Chondrocyte (in vitro differentiated cells): ENCODE measurements at places on chromosomes 6 and 20.

- DNase-seq: no peak
Measured at GRCh38 chr6:150966786-150967185, 101.3 kb downstream of the MTHFD1L start.

DNA sequence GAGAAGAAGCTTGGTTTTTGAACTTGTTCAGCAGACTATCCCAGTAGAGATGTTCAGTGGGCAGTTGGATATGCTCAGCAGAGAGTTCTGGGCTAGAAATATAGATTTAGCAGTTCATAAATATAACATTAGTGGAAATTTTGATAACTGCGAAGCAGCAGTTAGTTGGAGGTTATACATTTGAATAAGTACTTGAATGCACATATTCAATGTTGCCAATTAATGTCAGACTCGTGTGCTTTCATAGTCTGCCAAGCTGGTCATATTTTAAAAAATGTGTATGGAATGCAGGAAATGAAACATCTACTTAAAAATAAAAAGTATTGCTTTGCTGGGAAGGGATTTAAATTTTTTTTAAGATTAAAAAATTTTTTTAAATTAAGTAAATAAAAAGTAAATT lies 92.5 kb upstream of the E2F3 start:
- DNase-seq: no peak

GRCh38 chr6:105594821-105595220 lies 191.9 kb upstream of the PREP start:
- DNase-seq: no peak

DNA sequence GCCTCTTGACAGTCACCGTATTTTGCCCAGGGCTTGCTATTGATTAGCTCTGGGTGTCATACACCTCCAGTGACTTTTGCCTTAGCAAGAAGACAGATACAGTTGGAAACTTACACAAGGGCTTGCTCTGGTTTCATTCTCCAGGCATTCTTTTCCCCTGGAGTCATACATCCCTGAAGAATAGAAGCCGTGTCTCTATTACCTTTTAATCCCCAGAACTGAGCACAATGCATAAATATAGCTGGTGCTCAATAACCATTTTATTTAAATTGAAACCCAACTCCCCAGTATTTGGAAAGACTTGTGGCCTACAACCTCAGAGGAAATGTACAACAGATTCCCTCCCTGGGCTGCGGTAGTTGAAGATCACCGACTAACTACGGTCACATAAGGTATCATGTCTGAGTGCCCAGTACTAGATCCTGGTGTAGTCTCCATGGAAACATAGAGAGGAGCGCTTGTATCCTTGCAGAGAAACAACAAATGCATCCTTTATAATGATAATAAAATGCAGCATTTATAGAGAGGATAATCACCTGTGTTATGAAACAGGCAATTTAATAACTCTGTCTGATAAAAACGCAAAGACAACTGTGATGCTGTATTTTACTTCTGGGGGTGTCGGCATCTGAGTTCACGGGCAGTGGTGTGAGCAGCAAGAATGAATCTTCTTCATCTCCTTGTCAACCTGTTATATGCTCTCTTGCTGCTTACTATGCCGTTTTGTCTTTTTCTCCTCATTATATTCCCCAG lies 401.2 kb upstream of the AGPAT4 start:
- no peak for DNase-seq

GRCh38 chr6:45816674-45817297 lies 198.9 kb downstream of the CLIC5 start:
- DNase-seq: no peak

GRCh38 chr6:84546427-84546914 lies 217.9 kb downstream of the TBX18 start:
- DNase-seq: no peak

DNA sequence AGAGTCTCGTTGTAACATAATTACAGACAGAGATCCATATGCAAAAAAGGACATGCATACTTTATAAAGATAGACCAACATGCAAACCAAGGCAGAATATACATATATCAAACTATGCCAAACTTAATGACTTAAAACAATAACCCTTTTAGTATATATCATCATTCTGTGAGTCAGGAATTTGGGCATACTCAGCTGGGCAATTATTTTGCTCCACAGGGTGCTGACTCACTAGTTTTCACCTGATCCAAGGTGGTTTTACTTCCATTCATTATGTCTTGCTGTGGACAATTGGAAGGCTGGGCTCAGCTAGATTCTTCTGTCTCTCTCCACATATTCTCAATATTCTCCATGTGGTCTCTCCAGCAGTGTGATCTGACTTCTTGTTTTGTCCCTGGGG lies 41.2 kb upstream of the RNF146 start:
- DNase-seq: no peak

- no peak for DNase-seq
Measured at GRCh38 chr20:10171864-10172751, 46.5 kb upstream of the SNAP25 start.

DNA sequence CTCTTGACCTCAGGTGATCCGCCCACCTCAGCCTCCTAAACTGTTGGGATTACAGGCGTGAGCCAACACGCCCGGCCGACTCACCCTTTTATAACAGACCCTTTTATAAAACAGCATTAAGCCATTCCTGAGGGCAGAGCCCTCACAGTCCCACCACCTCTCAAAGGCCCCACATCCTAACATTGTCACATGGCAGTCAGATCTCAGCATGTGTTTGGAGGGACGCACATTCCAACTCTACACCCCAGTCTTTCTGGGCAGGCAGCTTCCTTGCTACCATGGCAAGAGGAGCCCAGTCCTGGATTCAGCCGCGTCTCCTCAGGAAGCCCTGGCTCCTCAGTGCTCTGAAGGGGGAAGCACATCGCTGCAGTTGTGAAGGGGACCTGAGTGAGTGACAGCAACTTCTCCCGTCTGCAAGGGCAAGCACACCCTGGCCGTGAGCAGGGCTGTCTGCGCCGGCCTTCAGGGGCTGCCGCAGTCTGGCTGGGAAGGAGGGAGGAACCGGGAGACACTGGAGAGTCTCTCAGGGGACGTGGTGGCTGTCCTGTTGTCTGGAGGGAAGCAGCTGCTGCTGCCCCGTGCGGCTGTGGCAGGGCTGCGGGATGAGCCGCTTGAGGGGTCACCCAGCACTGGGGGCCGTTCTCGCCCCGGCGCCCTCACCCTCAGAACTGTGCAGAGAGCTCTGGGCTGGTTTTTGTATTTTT lies 15.9 kb downstream of the OSBPL2 start:
- DNase-seq: no peak

GRCh38 chr20:36546111-36546736 lies 4.9 kb downstream of the MYL9 start:
- no peak for DNase-seq

DNA sequence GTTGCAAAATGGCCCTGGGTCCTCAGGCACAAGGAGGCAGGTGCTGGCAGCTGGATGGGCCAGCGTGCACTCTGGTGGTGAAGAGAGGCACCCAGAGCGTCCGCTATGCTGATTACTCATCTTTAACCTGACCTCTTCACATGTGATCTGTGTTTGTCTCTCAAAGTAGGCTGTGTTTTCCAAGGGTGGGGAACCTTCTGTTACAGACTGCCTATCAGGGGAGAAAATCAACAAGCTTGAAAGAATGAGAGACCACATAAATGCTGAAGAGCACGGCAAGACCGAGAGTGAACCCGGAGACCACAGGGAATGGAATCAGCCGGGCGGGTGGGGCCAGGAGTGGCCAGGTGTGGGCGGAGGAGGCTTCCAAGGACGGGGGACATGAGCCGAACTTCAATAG lies 16.2 kb downstream of the BNIP5 start:
- no peak for DNase-seq

GRCh38 chr6:163459007-163459406 lies 44.5 kb downstream of the QKI start:
- no peak for DNase-seq

- DNase-seq: no peak
Measured at GRCh38 chr20:61874421-61875068, 191.1 kb downstream of the TAF4 start.

DNA sequence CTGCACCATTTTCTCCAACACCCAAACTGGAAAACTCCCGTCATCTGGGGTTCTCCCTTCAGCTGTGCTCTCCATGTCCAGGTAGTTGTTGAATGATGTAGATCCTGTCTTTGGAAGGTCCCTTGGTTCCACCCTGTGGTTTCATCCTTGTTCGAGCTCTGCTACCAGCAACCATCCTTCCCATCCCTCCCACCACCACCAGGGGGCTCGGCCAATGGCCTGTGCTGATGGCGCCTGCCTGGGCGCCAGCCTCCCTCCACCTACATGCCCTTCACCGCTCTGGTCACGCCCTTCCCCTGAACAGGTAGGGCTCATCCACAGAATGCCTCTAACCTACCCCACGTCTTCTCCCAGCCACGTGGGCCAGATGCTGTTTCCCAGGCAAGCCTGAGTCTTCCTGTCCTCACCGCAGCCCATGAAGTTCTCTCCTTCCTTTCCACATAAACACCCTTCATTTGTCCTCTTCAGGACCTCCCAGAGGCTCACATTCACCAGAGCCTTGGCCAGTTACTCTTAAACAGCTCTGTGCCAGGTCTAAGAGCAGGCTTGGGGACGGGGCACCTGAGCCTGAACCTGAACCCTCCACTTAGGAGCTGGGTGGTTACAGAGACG lies 75.1 kb upstream of the DUSP22 start:
- DNase-seq: no peak

GRCh38 chr20:34164381-34164984 lies 52.4 kb upstream of the EIF2S2 start:
- no peak for DNase-seq

DNA sequence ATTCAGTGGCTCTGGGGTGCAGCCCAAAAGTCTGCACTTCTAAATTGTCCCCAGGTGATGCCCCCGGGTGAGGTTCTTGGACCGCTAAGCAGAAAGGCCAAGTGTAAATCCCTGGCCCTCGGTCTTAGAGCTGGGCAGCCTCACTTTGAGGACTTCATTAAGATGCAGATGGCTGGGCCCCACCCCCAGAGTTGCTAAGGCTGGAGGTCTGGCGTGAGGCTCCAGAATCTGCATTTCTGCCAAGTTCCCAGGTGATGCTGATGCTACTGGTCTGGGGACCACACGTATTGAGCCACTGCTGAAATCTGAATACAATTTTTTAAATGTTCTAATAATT lies 735 bp upstream of the SLC23A2 start:
- no peak for DNase-seq

- no peak for DNase-seq
Measured at GRCh38 chr20:3340443-3340842, 67.0 kb downstream of the DNAAF9 start.

GRCh38 chr6:77178821-77179220 lies 284.5 kb downstream of the HTR1B start:
- no peak for DNase-seq

DNA sequence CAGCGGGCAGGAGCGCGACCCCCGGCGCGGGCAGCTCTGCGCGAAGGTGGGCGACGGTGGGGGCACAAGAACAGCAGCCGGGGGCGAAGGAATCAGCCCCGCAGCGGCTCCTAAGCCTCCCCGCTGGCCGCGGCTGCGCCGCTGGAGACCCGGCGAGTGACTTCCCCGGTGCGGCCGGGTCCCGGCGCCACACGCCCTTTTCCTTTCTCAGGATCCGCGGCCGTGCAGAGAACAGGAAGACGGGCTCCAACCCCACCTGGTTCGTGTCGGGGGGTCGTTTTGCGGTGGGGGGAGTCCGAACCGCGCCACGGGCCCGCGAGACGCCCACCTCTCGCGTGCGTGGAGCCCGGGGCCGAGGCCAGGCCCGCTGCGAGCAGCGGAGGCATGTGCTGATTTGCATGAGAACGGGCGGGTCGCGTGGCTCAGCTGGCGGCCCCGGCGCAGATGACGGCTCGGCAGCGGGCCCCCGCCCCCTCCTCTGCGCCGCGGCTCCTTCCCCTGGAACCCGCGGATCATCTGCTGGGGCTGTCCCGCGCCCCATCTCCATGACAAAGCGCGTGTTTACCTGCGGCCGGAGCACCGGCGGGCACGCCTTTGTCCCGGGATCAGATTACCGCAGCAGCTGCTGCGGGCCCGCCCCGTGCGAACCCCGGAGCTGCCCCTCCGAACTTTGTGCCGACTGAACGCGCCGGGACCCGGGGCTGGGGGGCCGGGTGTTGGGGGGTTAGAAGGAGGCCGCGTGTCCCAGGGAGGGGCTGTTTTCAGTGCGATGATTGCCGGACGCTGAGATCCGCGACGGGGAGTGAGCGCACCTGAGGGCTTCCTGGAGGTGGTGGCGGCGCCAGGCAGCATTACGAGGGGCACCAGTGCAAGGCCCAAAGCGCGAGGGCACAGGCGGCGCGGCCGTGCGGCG lies 4.9 kb upstream of the DLL1 start:
- no peak for DNase-seq

DNA sequence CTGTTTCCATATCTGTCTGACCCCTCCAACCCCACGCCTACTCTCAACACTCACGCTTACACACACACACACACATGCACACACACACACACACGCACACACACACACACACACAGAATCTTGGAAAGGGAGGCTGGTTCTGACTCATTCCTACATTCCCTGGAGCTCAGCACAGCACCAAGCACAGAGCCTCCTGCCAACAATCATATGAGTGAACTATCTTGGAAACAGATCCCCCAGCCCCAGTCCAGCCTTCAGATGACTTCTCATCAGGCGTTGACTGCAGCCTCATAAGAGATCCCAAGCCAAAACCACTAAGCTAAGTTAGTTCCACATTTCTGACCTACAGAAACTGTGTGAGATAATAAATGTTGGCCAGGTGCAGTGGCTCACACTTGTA lies 14.1 kb upstream of the HCK start:
- DNase-seq: no peak

DNA sequence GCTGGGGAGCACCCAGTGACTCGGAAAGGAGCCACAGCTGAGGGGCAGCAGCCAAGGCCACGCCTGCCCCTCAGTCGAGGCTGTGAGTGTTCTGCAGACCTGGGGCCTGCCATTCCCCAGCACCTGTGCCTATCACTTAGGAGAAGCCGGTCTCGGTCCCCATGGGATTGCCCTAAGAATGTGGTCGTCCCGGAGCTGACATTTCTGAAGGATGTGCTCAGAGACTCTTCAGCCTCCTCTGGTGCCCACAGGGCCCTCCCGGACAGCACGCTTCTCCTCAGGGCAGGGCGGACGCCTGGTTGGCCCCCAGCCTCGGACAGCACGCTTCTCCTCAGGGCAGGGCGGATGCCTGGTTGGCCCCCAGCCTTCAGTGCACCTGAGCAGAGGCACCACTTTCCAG lies 223.9 kb downstream of the ERMARD start:
- DNase-seq: no peak

- no peak for DNase-seq
Measured at GRCh38 chr6:151665329-151665728, 142.2 kb upstream of the ESR1 start.

DNA sequence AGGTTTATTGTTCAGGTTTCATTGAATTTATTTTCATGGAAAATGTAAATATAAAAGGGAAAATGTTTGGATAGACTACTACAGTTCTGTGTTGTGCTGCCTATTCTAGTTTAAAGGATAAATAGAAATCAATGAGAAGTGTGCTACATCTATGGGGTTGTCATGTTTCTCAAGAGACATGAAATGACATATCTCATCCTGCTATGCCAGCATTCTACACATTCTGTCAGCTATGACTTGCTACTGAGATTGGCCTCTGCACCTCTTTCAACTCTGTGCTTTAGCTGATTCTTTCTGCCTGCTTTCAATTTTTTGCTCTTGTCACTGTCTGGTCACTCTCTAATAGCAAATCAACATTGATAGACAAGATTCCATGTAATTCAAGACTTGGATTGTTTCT lies 33.8 kb upstream of the COL19A1 start:
- no peak for DNase-seq

GRCh38 chr6:12037798-12038197 lies 25.7 kb downstream of the HIVEP1 start:
- DNase-seq: no peak
